ENCODE measurements at places on chromosomes 7 and 10. TPM values are rescaled to one million over a fixed set of nuclear protein-coding genes. Genes with fewer than 3 reads are reported as not detected.

- no peak overlapping the region for H3K27ac ChIP-seq
- H3K4me3 ChIP-seq = no peak overlapping the region
These were observed 281.1 kb downstream of the CCDC3 start for GRCh38 chr10:12720217-12720981.

The BAIAP2L1 gene
- total RNA-seq = 0.38 TPM

DNA sequence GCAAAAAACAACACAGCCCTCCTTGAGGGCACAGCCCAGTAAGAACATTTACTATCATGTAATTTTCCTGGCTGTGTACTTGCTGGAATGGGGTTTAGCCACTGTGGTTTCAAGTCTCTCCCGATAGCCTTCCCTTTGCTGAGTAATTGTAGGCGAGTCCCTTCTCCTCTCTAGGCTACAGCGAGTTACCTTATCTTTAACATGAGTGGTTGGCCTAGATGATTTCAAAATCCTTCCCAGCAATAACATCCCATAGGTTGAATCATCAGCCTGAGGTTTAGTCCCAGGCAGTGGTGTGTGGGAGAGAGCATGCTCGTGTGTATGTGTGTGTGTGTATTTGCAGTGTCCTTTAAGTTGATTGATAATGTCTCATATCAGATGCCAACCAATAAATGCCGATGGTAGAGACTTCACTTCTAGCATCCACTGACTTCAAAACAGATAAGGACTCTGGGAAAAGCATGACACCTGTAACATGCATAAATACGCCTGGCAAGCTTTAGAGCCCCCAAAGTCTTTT lies 142.9 kb upstream of the ZMIZ1 start:
- H3K27me3 ChIP-seq = no peaks in the 10 kb centered on the region
- H3K4me3 ChIP-seq = no peak overlapping the region
- no peaks in the 10 kb centered on the region for H3K36me3 ChIP-seq
- no peak overlapping the region for H3K27ac ChIP-seq
- DNase-seq = no peak

DNA sequence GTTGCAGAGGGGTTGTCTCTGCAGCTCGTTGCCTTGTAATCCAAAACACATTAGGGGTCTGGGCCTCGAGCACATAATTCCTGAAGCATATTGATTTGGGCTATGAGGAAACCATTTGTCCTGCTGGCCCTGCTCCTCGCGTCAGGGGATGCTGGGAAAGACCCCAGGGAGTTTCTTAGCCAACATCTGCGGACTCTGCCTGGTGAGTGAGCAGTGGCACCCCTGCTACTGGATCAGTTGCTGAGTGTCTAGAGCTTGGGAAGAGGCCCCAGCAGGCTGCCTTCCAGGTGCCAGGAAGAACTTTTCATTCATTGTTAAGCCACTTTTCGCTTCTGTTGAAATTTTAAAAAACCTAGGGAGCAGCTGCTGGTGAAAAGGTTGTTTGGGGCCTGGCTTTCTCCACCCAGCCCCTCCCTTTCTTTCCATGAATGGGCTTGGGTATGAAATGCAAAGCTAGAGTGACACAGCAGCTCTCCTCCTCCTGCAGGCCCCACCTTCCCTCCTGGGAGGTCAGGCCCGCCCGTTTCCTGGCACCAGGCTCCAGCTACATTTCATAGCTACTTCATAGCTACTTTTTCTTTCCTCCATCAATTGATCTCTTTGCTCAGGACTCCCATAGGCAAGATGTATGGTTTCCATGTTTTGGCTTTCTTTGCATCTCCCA lies 26.8 kb downstream of the TACR2 start:
- H3K27ac ChIP-seq = no peak overlapping the region
- DNase-seq = no peak
- H3K4me3 ChIP-seq = no peak overlapping the region
- H3K27me3 ChIP-seq = no peaks in the 10 kb centered on the region

The FANK1 gene
- 0.99 TPM for total RNA-seq

- no peak for DNase-seq
- H3K4me1 ChIP-seq = no peaks in the 10 kb centered on the region
- no peaks in the 10 kb centered on the region for H3K36me3 ChIP-seq
These were observed 604.9 kb downstream of the LRMDA start for GRCh38 chr10:76036111-76036940.

DNA sequence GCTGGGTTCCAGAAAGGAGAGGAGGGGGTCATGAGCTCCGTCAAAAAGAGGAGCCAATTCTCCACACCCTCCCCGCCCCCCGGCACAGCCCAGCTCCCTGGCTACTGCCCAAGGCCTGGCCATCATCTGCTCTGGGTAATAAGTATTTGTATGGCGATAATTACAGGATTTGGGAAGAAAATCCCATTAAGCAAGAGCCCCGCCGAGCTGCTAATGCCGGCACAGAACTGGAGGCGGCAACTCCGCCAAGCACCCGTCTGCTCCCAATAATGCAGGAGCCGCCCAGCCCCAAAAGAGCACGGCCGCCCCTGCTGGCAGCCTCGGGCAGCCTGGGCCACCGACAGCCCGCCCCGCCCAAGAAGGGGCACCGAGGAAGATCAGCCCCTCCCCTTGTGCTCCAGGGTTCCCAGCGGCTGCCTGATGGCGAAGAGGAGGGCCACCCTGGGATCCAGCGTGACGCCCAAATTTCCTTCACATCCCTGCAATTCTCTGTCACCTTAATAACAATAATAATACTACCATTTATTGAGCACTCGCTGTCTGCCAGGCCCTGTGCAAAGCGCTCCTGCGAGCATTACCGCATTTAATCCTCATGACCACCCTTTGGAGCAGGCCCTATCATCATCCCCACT lies 5.9 kb downstream of the SLIT1 start:
- DNase-seq = no peak
- H3K4me1 ChIP-seq = no peaks in the 10 kb centered on the region
- no peaks in the 10 kb centered on the region for H3K36me3 ChIP-seq
- no peak overlapping the region for H3K4me3 ChIP-seq
- H3K27me3 ChIP-seq = no peaks in the 10 kb centered on the region
- no peak overlapping the region for H3K27ac ChIP-seq

- DNase-seq = no peak
- peaks cover 32% of the 10 kb centered on the region for H3K4me1 ChIP-seq
- no peaks in the 10 kb centered on the region for H3K27me3 ChIP-seq
These were observed 3.5 kb downstream of the RASSF4 start for GRCh38 chr10:44962870-44963738.

GRCh38 chr7:46932306-46932675 lies 649.6 kb downstream of the TNS3 start:
- H3K4me3 ChIP-seq = no peak overlapping the region
- no peaks in the 10 kb centered on the region for H3K27me3 ChIP-seq
- no peaks in the 10 kb centered on the region for H3K36me3 ChIP-seq
- H3K4me1 ChIP-seq = no peaks in the 10 kb centered on the region

GRCh38 chr10:81873932-81874816 lies 820 bp upstream of the NRG3 start:
- H3K27me3 ChIP-seq = peaks cover 3% of the 10 kb centered on the region
- no peak overlapping the region for H3K27ac ChIP-seq
- no peak for DNase-seq
